Hippocampal formation (tissue), 2 donors: ENCODE measurements at places on chromosomes 11 and 22.

GRCh38 chr11:76724171-76724768, 53.7 kb upstream of the LRRC32 start:
- no peak for DNase-seq

- no peak for DNase-seq
Measured at GRCh38 chr11:110715541-110715940, 3.3 kb upstream of the ARHGAP20 start.

DNA sequence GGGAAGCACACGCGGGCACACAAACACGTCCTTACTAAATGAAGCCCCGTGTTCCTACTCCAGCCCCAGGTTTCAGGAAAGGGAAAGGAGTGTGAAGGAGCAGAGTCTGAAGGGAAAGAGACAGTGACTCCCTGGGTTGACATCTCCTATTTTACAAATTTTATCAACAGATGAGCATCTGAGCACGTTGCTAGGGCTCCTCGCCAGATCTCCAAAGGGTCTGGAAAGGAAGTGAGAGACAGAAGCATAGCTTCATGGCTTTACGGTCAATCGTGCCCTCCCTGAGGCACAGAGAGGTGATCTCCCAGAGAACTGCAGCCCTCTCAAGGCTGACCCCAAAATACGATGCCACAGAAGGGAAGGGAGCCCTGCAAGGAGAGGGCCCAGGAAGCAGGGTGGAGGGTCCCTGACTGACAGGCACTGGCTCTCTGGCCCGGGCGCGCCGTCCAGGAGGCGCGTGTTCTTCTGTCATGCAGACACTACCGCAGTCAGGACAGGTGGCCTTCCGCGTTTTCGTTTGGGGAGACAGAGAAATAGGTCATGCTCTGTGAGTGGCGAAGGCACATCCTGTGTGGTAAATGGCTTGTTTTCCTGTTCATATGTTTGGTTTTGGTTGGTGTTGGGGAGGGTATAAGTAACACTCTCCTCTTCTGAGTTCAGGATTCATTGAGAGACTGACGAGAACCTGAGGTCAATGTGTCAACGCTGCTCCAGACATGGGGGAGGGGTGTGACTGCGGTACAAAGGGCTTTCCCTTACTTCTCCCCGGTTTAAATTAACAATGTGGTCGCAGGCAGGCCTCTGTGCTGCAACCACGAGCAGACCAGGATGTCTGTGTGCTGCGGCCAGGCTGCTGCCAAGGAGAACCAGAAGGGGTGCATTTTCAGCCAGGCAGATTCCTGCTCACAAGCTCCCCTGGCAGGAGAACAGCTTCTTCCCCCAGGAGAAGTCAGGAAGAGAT, 813.3 kb downstream of the OPCML start:
- DNase-seq, result no peak

DNA sequence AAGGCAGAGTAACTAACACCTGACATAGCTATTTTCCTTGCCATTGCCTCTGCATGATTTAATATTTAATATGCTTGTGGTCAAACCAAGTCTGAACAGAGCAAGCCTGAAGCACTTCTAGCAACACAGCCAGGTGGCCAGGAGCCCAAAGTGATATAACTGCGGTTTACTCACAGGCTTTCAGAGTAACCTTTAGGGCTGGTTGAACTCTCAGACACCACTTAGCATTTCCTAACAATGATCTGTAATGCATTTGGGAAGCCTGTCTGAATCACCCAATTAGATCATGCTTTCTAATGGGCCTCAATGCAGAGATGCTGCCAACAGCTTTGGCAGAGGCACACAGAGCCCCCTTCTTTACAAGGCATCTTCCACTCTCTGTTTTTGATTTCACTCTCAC, 96.1 kb downstream of the FDX1 start:
- no peak for DNase-seq

GRCh38 chr11:33451364-33451763, 194.2 kb downstream of the HIPK3 start:
- no peak for DNase-seq

- peak; percentile 50 for DNase-seq
Measured at GRCh38 chr11:122209619-122210366, 93.8 kb upstream of the BLID start.

- no peak for DNase-seq
Measured at GRCh38 chr11:82045748-82046457, 687.8 kb downstream of the FAM181B start.

DNA sequence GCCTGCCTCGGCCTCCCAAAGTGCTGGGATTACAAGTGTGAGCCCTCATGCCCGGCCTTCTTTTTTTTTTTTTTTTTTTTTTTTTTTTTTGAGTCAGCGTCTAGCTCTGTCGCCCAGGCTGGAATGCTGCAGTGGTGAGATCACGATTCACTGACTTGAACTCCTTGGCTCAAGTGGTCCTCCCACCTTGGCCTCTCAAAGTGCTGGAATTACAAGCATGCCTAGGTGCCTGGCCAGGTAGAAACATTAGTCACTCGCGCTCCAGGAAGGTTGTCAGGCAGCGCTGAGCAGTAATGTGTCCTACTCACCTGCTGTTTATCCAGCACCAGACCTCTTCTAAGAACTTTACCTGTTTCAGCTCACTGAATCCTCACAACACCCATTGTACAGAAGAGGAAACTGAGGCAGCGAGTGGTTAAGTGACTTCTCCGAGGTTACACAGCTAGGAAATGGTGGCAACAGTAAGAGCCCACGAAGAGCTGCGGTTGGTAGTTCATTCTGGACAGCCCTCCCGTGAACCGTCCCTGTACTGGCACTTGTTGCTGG, 496 bp upstream of the CST6 start:
- no peak for DNase-seq

DNA sequence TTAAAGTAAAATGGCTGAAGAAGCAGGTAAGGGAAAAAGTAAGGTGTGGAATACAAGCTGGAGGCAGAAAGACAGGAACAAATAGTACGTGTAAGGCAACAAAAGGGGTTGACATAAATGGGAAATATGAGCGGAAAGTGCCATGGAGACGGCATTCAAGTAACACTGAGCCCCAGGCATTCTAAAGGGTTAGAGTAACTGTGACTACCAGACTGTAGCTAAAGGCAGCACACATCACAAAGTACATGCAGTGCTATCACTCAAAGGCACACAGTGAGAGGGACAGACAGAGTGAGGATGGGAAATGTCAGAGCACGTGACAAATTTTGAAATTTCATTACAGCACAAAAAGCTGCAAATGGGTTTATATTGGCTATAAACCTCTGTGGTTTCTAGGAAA, 13.9 kb upstream of the MAML2 start:
- no peak for DNase-seq

GRCh38 chr11:27696115-27696514, 4.1 kb downstream of the BDNF start:
- DNase-seq, result no peak

DNA sequence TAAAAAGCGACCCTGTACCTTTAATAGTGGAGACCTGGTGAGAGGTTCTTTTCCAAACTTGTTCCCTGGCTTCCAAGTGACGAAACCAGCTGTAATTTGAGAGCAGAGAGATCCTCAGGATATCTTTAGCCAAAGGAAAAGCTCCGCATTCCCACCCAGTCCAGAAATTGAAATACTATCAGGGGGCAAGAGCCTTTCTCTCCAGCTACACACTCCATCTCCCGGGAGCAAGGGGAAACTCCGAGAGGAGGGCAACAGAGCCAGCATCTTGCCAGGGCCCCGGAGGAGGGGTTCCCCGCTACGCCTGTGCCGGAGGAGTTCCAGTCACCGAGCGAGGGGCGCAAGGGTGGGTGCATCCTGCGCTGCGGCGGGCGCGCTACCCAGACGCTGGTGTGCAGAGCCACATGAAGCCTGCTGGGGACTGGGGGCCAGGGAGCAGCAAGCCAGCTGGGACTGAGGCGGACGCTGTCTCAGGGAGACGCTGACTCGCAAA, at the start of gene FIBIN:
Gene FIBIN (plus strand): TSS at position 148 of the 493 bp plus-strand sequence. CDS start 415 bp downstream, outside the sequence.
- DNase-seq, result no peak

GRCh38 chr11:119476666-119477331, 53.8 kb upstream of the THY1 start:
- no peak for DNase-seq

- no peak for DNase-seq
Measured at GRCh38 chr11:81135570-81135969, 1598.1 kb downstream of the FAM181B start.

- no peak for DNase-seq
Measured at GRCh38 chr11:122085712-122086111, 30.3 kb downstream of the BLID start.

- no peak for DNase-seq
Measured at GRCh38 chr11:113176599-113177360, 137.6 kb upstream of the TTC12 start.

- DNase-seq, result no peak
Measured at GRCh38 chr22:18091478-18091877, 13.7 kb downstream of the PEX26 start.

DNA sequence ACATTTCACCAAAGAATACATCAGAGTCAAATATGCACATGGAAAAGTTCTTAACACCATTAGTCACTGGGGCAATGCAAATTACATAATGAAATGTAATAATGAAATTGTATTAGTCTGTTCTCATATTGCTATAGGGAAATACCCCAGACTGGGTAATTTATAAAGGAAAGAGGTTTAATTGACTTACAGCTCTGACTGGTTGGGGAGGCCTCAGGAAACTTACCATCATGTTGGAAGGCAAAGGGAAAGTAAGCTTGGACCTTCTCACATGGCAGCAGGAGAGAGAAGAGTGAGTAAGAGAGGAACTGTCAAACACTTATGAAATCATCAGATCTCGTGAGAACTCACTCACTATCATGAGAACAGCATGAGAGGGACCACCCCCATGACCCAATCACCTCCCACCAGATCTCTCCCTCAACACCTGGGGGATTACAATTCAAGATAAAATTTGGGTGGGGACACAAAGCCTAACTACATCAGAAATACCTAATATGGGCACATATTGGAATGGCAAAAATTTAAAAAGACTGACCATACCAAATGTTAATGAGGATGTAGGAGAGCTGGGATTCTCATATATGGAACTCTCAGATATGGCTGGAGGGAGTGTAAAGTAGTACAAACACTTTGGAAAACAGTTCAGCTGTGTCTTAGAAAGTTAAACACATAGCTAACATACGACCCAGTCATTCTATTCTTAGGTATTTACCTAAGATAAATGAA, 65.1 kb upstream of the CD44 start:
- no peak for DNase-seq

GRCh38 chr11:27328614-27329013, 34.4 kb downstream of the CCDC34 start:
- no peak for DNase-seq

- DNase-seq, result no peak
Measured at GRCh38 chr11:117816846-117817367, 7.6 kb downstream of the FXYD2 start.

DNA sequence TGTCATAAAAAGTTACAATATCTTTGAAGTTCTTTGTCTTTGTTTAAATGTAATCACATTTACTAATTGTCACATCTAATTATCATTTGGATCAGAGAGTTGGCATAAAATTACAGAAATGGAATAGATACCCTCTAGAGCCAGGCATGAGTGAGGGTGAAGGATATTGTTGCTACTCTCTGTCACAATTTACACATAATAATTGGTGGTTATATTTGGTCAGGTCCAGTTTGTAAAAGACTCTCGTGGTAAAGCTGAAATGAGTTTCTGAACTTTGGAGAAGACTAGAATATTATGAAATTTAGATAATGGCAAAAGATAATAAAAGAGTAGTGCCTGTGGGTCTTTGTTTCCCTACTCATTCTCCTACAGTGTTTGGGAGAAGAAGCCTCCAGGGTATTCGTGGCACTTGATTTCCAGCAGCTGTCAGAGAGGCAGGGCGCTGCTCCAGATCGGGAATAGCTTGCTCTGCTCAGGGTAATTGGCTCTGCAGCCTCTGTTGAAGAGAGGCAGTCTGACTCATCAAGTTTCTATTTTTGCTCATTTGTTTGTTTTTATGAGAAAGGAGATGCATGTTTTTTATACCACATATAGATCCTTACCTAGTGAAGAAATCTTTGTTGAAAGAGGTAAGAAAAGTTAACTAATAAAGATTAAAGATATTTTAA, 349.9 kb downstream of the CNTN5 start:
- DNase-seq, result no peak

DNA sequence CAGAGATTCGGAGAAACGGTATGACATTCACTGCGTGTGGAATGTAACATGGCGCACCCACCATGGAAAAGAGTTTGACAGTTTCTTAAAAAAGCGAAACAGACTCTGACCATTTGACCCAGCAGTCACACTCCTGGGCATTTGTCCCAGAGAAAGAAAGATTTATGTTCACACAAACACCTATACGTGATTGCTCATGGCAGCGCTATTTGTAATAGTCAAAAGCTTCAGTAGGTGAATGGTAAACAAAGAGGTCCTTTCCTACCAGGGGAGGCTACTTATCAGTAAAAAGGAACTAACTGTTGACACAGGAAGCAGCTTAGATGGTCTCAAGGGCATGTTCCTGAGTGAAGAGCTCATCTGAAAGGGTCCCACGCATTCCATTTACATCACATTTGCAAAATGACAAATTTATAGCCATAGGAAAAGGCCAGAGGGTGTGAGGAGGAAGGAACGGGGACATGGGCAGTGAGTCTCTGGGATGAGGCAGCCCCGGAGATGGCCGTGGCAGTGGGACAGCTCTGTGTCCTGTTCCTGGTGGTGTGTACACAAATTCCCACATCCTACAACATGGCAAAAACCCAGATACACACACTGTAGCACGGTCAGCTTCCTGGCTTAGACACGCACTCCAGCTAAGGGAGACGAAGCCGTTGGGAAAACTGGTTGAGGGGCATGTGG, 14.6 kb upstream of the KRTAP5-6 start:
- DNase-seq, result no peak

GRCh38 chr11:115065314-115065713, 387.0 kb downstream of the NXPE2 start:
- no peak for DNase-seq

DNA sequence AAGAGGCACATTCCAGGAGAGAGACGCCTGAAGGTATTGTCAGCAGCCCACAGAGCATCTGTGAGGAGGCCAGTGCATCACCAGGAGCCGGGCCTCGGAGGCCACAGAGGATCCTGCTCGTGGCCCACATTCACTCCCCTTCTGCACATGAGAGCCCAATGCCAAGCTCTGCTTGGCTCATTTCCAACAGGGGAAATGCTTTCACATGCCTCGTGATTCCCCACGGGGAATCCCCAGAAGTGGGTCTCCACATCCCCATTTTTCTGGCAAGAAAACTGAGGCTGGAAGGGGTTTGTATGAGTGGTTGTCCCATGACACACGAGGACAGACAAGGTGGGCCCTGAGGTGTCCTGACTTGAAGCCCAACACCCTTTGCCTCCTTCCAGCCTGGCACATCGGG, 34.4 kb downstream of the TP53I11 start:
- DNase-seq, result no peak

DNA sequence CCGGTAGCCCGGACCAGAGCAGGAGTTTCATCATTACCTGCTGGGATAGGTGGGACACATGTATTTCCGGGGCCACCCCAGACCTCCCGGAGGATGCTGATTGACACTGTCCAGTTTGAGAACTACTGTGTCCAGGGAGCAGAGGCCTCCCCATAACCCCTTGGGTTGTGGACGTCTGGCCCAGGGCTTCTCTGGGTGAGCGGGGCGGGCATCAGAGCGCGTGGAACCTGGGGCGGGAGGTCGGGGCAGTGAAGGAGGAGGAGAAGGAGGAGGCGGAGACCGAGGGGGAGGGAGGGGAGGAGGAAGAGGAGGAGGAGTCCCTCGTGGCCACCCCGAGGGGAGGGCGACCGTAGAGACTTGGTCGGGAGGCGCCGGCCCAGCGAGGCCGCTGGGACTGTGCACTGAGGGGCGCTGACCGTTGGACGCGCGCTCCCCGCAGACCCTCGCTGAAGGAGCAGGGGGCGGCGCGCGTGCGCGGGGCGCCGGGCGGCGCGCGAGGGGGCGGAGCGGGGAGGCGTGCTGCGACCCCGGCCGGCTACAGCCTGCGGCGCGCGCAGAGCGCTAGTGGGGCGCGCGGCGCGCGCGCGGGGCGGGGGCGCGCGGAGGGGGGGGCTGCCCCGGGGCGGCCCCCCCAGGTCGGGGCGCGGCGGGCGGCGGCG, at the start of gene GRK3:
Gene GRK3 (plus strand): TSS at position 356 of the 659 bp plus-strand sequence. CDS start 366 bp downstream, outside the sequence.
- DNase-seq, result no peak
